ENCODE measurements at places on chromosomes 2 and 18. TPM values are rescaled to one million over a fixed set of nuclear protein-coding genes. Genes with fewer than 3 reads are reported as not detected.

DNA sequence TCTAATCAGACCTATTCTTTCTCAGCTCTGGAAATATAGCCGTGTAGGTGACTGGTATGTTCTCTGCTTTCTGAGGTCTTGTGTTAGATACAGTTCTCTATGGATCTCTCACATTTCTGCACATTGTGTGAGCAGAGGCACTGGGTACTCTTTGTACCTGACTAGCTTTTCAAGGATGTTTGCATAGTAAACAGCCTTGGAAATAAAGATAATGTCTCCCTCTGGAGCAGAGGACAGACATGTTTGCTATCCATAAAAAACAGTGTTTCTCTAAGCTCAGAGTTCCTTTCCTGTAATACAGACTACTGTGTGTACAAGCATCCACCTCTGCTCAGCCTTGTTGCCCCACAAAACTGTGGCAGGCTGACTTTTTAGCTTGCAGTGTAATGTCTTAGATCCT, 279.2 kb downstream of the CTNNA2 start:
- no peak for DNase-seq

GRCh38 chr2:219627103-219628100, at the start of gene SLC4A3:
TSS of gene SLC4A3 (plus strand) at chr2:219627630. CDS start at chr2:219627993, 363 bp downstream.
- no peak for DNase-seq

GRCh38 chr18:46768166-46768921, 11.5 kb upstream of the ST8SIA5 start:
- DNase-seq = no peak

- DNase-seq = no peak
Observed at GRCh38 chr2:167752734-167753133, 494.7 kb downstream of the STK39 start.

LYG2 gene
- total RNA-seq = not detected

Data from omental fat pad (tissue), 4 donors.